ENCODE measurements at places on chromosomes 6 and 20. TPM values are rescaled to one million over a fixed set of nuclear protein-coding genes. Genes with fewer than 3 reads are reported as not detected.

- DNase-seq = no peak
- H3K27ac ChIP-seq = no peak overlapping the region
- H3K36me3 ChIP-seq = no peaks in the 10 kb centered on the region
- no peak overlapping the region for H3K4me3 ChIP-seq
- no peaks in the 10 kb centered on the region for H3K4me1 ChIP-seq
- no peaks in the 10 kb centered on the region for H3K27me3 ChIP-seq
These were observed 297.4 kb downstream of the QKI start for GRCh38 chr6:163711615-163712565.

GRCh38 chr6:77930382-77930781 is 277.5 kb downstream of the MEI4 start:
- DNase-seq = no peak
- H3K36me3 ChIP-seq = no peaks in the 10 kb centered on the region
- no peak overlapping the region for H3K27ac ChIP-seq
- H3K4me3 ChIP-seq = no peak overlapping the region

GRCh38 chr20:63163171-63163570 is 52.8 kb downstream of the YTHDF1 start:
- H3K27ac ChIP-seq = no peak overlapping the region
- H3K36me3 ChIP-seq = no peaks in the 10 kb centered on the region
- H3K27me3 ChIP-seq = no peaks in the 10 kb centered on the region

GRCh38 chr20:51966296-51966971 is 164.1 kb upstream of the SALL4 start:
- no peak overlapping the region for H3K4me3 ChIP-seq
- no peak overlapping the region for H3K27ac ChIP-seq
- H3K27me3 ChIP-seq = no peaks in the 10 kb centered on the region
- DNase-seq = peak; percentile 65
- peaks cover 7% of the 10 kb centered on the region for H3K4me1 ChIP-seq
- H3K36me3 ChIP-seq = no peaks in the 10 kb centered on the region

The ZBP1 gene
- total RNA-seq = not detected

- peaks cover 5% of the 10 kb centered on the region for H3K27me3 ChIP-seq
- H3K4me1 ChIP-seq = no peaks in the 10 kb centered on the region
- no peak overlapping the region for H3K27ac ChIP-seq
- DNase-seq = no peak
- H3K4me3 ChIP-seq = no peak overlapping the region
- H3K36me3 ChIP-seq = no peaks in the 10 kb centered on the region
These were observed 22.5 kb downstream of the HLA-G start for GRCh38 chr6:29850011-29850553.

DNA sequence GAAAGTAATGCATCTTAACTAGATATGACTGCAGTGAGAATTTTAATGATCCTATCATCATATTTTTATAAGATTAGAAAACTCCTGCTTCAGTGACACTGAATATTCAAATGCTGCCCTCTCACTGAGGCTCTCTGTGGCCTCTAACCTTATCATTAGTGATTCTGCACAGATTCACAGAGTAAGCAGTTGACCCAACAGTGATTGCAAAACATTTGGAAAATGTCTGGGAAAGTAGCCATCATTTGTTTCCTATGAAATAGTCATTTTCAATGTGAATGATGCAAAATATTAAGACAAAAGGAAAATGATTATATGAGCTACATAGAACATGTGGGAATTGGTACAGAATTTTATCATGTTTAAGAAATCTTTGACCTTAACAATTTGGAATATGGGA is 210.3 kb downstream of the TBX18 start:
- H3K36me3 ChIP-seq = no peaks in the 10 kb centered on the region
- no peak for DNase-seq
- no peaks in the 10 kb centered on the region for H3K27me3 ChIP-seq

- DNase-seq = no peak
- H3K27me3 ChIP-seq = no peaks in the 10 kb centered on the region
- peak overlapping the region; percentile 30 for H3K27ac ChIP-seq
These were observed 69.2 kb upstream of the PIM1 start for GRCh38 chr6:37100745-37101144.

DNA sequence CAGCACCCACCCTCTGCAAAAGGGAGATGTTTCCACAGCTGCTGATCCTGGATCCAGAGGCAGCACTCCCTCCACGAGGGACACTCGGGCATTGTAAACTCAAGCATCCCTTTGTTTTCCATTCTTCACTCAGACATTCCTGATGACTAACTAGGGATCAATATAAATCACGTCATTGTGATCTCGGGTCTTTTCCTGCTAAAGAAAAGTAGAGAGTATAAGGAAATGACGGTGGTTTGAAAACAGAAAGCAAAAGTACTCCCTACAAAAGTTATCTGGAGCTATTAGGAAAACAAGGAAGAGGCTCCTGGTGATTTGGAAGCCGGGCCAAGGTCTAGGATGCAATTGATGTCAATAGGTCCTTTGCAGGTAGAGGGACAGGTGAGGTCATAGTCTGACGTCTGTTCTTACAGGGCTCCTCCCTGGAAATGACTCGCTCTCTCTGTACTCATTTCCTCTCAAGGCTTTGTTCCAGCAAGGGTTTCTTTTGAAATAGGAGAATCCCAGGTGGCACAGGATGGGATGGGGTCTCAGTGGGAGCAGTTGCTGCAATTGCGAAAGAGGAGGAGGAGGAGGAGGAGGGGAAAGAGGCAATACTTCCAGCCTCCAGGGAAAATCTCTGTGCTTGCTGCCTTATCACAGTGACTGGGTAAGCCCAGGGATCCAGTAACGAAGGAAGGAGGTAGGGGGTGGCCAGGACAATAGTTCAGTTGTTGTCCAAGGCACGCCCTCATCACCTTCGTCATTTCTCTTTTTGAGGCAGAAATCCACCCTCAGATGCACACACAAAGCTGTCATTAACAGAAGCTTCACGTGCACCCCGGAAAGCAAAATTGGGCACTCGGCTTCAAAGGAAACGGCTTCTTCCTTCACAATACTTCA is 222.8 kb downstream of the LY86 start:
- no peak overlapping the region for H3K27ac ChIP-seq
- peak; percentile 43 for DNase-seq
- H3K4me1 ChIP-seq = peaks cover 5% of the 10 kb centered on the region
- 0 out of 2 replicates have a peak, but pooled peaks cover 2% of the 10 kb centered on the region for H3K27me3 ChIP-seq
- H3K36me3 ChIP-seq = no peaks in the 10 kb centered on the region
- H3K4me3 ChIP-seq = peak overlapping the region; percentile 43

GRCh38 chr6:127147534-127147933 is 29.1 kb downstream of the RSPO3 start:
- H3K4me3 ChIP-seq = no peak overlapping the region
- H3K27ac ChIP-seq = no peak overlapping the region
- H3K36me3 ChIP-seq = no peaks in the 10 kb centered on the region
- DNase-seq = no peak

Data from Panc1 (cell line).